Esophagus squamous epithelium (tissue), 5 donors: ENCODE measurements at places on chromosomes 12 and 14.

DNA sequence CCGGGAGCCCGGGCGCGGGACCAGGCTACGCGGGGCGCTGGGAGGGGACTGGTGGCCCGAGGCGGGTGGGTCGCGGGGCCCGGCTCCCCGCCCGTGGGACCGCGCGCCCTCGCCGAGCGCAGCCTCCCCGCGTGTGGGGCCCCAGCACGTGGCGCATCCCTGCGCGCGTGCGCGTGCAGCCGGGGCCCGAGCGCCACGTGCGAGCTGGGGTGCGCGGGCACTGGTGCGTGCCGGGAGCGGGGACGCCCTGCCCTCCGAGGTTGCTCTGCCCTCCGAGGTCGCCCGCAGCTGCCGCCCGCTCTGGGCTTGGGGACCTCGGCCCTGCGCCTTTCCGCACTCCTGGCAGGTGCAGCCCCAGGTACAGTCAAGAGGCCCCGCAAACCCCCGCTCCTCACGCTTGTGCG, 365 bp upstream of the CCDC88C start:
- DNase-seq = no peak

DNA sequence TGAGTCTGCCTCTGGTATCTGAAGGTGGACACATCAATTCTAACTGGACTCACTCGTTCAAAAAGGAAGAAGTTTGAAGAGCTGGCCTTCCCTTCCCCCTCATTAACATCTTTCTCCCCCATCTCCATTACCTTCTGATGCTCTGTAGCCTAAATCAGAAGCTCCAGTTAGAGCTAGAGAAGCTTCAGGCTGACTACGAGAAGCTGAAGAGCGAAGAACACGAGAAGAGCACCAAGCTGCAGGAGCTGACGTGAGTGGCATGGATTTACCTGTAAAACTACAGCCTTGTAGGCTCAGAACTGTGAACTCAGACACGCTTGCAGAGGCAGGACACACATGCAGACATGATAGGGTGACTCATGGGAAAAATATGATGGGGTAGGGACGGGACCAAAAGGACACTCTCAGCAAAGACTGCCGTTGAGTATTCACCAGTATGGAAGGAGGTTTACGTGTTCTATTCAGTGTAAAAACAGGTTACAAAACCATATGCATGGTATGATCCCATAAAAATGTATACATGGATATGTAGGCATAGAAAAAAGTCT, 14.3 kb upstream of the PIP4K2C start:
- no peak for DNase-seq

DNA sequence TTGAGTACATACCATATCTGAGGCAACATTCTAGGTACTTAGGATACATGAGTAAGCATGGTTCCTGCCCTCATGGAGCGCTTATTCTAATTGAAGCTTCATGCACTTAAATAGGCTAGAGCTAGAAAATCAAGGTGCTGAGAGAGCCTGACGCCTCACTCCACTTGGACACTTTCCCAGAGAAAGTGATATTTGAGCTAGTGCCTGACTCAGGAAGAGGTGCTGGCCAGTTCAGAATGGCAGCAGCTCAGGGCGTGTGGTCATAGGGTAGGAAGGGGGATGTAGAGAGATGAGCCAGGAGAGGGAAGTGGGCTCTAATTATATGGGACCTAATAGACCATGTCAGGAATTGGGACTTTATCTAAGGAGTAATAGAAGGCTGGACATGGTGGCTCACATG, 33.3 kb downstream of the TULP3 start:
- no peak for DNase-seq

DNA sequence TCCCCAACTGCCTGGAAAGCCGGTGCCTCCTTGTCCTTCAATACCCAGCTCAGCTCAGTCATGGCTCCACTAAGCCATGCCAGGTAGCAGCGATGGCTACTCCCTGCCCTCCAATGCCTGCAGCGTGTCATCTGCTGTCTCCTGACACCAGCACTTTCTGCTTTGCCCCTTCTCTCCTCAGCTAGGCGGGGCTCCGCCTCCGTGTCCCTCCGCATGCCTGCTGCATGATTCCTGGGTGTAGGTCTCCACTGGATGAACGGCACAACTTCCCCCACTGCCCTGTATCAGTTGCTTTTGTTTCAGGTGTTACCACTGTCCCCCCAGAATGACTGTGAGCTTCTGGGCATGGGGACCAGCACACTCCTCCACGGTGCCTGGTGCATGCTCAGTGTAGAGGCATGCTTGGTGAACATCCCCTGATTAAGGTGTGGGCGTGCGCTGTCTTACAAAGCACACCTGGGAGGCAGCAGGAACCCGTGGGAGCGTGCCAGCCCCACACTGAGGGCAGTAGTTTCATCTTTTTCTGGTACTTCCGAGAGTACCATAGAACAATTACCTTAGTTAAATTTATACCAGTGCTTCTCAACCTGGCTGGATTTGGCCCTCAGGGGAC, 179.4 kb upstream of the PRMT8 start:
- DNase-seq = no peak
